Fibroblast of lung (primary cell): ENCODE measurements at places on chromosomes 3 and 15. TPM values are rescaled to one million over a fixed set of nuclear protein-coding genes. Genes with fewer than 3 reads are reported as not detected.
A peak's percentile ranks its signal among the peaks of the same experiment; 100 is the strongest.

Gene PTX3
- 464 and 549 TPM in 2 replicates for total RNA-seq

Gene HEG1
- total RNA-seq = 69.9 and 137 TPM in 2 replicates

Gene TMEM212
- total RNA-seq = not detected in 2 replicates

DNA sequence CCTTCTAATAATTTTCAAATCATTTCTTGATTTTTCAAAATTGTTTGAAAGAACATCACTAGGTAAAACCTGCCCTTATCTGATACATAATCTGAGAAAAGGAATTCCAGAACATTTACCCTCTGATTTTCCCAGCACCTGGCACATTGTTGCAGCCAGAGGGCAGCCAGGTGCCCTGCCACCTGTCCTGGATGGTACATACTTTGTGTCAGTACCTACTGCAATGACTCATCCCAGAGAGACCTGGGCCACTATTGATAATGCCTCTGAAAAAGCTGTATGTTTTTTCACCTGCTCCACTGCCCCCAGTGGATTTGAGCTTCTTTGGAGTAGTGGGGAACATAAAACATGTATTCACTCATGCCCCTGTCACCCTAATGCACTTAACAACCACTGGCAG lies 648.9 kb upstream of the GBE1 start:
- H3K4me3 ChIP-seq = no peak overlapping the region
- no peak for DNase-seq
- H3K27ac ChIP-seq = no peak overlapping the region
- H3K36me3 ChIP-seq = no peaks in the 10 kb centered on the region

- peaks cover 9% of the 10 kb centered on the region for H3K4me1 ChIP-seq
- no peak overlapping the region for H3K27ac ChIP-seq
- no peaks in the 10 kb centered on the region for H3K27me3 ChIP-seq
- DNase-seq = no peak
- peaks cover 5% of the 10 kb centered on the region for H3K36me3 ChIP-seq
- H3K4me3 ChIP-seq = no peak overlapping the region
These were observed 7.6 kb downstream of the CNBP start for GRCh38 chr3:129176051-129176450.

GRCh38 chr3:36943601-36944000 lies 1.3 kb downstream of the TRANK1 start:
- no peak for DNase-seq
- peak overlapping the region; percentile 8 for H3K27ac ChIP-seq
- H3K4me3 ChIP-seq = peak overlapping the region; percentile 66
- H3K27me3 ChIP-seq = no peaks in the 10 kb centered on the region
- H3K4me1 ChIP-seq = peaks cover 5% of the 10 kb centered on the region
- no peaks in the 10 kb centered on the region for H3K36me3 ChIP-seq
